ENCODE measurements at places on chromosomes 11 and 22. TPM values are rescaled to one million over a fixed set of nuclear protein-coding genes. Genes with fewer than 3 reads are reported as not detected.

- H3K4me3 ChIP-seq, result no peak overlapping the region
- no peaks in the 10 kb centered on the region for H3K27me3 ChIP-seq
- H3K4me1 ChIP-seq, result no peaks in the 10 kb centered on the region
- no peak for DNase-seq
These were observed 30.1 kb downstream of the LRRC10B start for GRCh38 chr11:61538636-61538961.

DNA sequence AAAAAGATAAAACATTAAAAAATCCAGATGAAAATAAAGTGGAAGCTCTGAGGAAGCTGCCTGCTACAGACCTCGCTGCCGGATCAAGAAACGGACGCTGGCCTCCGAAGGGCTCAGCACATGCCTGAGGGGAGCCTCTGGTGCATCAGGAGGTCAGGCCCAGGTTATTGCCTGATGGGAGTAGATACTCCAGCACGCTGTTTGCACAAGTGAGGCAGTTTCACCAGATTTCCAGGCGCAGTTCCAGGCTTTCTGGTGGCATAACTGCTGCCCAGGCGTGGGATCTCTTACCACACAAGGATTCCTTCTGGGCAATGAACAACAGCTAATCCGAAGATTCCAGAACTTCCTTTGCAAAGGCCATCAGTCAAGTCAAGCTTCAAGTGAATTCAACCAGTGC is 154.2 kb downstream of the MPPED1 start:
- no peak overlapping the region for H3K4me3 ChIP-seq
- H3K36me3 ChIP-seq, result no peaks in the 10 kb centered on the region
- H3K27me3 ChIP-seq, result no peaks in the 10 kb centered on the region
- DNase-seq, result no peak

GRCh38 chr22:49668402-49668801 is 159.3 kb downstream of the BRD1 start:
- DNase-seq, result no peak
- H3K27me3 ChIP-seq, result peaks cover 19% of the 10 kb centered on the region
- no peaks in the 10 kb centered on the region for H3K36me3 ChIP-seq
- no peaks in the 10 kb centered on the region for H3K4me1 ChIP-seq
- no peak overlapping the region for H3K4me3 ChIP-seq

- no peak for DNase-seq
- no peaks in the 10 kb centered on the region for H3K36me3 ChIP-seq
These were observed 406.5 kb upstream of the NARS2 start for GRCh38 chr11:78981153-78981552.

- no peaks in the 10 kb centered on the region for H3K27me3 ChIP-seq
- H3K27ac ChIP-seq, result no peak overlapping the region
- H3K4me1 ChIP-seq, result no peaks in the 10 kb centered on the region
- no peak overlapping the region for H3K4me3 ChIP-seq
- H3K36me3 ChIP-seq, result peaks cover 6% of the 10 kb centered on the region
These were observed 8.0 kb downstream of the PAFAH1B2 start for GRCh38 chr11:117152066-117152465.

- H3K27ac ChIP-seq, result no peak within 1 kb of the TSS
- no peaks in the 10 kb centered on the region for H3K27me3 ChIP-seq
- no peaks in the 10 kb centered on the region for H3K36me3 ChIP-seq
- peak within 1 kb of the TSS; percentile 98 for H3K4me3 ChIP-seq
These were observed at the start of gene DDX25 for GRCh38 chr11:125903711-125904659. Gene DDX25 (plus strand): TSS chr11:125904508. CDS start chr11:125904518, 10 bp downstream.

DNA sequence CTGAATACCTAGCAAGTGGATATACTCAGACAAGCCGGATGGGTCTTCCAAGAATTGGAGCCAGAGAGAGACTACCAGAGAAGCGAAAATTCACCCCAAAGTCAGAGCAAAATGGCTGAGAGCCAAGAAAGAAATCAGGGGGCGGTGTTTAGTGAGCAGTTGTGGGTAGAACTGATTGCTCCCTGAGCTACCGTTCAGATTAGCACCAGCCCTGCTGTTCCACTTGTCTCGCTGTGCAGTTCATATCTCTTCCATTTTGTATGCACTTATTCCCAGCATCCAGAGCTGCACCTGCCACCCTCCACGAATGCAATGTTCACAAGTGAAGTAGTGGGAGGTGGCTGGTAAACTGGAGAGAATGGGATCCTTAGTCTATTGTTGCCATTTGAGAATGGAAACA is 25.5 kb downstream of the DRD2 start:
- H3K4me3 ChIP-seq, result no peak overlapping the region
- DNase-seq, result no peak

- H3K27me3 ChIP-seq, result no peaks in the 10 kb centered on the region
- peak overlapping the region; percentile 55 for H3K4me3 ChIP-seq
- no peak overlapping the region for H3K27ac ChIP-seq
- DNase-seq, result peak; percentile 89
- no peaks in the 10 kb centered on the region for H3K36me3 ChIP-seq
These were observed 1.9 kb downstream of the LRP4 start for GRCh38 chr11:46916286-46917108.

DNA sequence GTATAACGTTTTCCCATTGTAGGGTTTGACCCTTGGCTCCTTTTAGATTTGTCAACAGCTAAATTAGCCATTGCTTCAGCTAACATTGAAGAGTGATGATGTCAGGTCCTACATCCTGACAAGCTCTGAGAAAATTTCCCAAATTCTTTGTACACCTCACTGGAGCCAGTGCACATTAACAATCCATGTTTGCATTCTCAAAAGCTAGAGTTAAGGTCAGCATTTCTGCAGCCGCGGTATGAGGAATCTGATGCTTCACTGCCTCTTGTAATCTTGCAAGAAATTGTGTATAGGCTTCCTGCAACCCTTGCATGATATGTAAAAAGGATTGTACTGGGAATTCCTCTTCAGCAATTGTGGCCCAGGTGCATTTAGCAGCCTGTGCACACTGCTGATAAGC is 33.1 kb upstream of the NCAM1 start:
- H3K27me3 ChIP-seq, result no peaks in the 10 kb centered on the region
- no peaks in the 10 kb centered on the region for H3K4me1 ChIP-seq
- no peaks in the 10 kb centered on the region for H3K36me3 ChIP-seq
- no peak overlapping the region for H3K4me3 ChIP-seq

The PLAAT2 gene
- total RNA-seq, result 1.3 TPM

The SYT9 gene
- 1.5 TPM for total RNA-seq

The C11orf65 gene
- 1.1 TPM for total RNA-seq

The APOA1 gene
- not detected for total RNA-seq

The ANO9 gene
- total RNA-seq, result 21.8 TPM

The B3GAT1 gene
- total RNA-seq, result 3.7 TPM

Data from kidney (tissue), 22 donors.